ENCODE measurements at places on chromosomes 4 and X.

DNA sequence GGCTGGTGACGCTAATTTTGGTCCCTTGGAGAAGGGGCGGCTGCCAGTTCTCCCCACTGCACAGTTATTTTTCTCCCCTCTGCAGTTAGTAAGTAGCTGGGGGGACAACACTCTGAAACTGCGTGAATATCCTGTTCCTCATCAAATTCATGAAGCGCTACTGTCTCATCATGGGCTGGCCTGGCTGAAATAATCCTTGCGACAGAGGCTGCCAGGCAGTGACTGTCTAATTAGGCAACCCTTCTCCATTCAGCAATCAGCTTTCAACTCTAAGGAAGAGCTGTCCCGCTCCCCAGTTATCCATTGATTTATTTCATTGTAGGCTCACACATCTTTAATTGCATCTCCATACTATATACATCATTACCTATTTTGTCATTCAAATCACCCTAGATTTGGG is 8.2 kb downstream of the SH3TC1 start:
- no peak for DNase-seq
- H3K36me3 ChIP-seq = peaks cover 34% of the 10 kb centered on the region
- no peaks in the 10 kb centered on the region for H3K27me3 ChIP-seq
- H3K27ac ChIP-seq = no peak overlapping the region
- H3K4me3 ChIP-seq = no peak overlapping the region
- H3K4me1 ChIP-seq = peaks cover 64% of the 10 kb centered on the region

- DNase-seq = no peak
- H3K4me3 ChIP-seq = no peak overlapping the region
- no peaks in the 10 kb centered on the region for H3K4me1 ChIP-seq
- H3K36me3 ChIP-seq = no peaks in the 10 kb centered on the region
These were observed 198.9 kb upstream of the ARSJ start for GRCh38 chr4:114178392-114178791.

DNA sequence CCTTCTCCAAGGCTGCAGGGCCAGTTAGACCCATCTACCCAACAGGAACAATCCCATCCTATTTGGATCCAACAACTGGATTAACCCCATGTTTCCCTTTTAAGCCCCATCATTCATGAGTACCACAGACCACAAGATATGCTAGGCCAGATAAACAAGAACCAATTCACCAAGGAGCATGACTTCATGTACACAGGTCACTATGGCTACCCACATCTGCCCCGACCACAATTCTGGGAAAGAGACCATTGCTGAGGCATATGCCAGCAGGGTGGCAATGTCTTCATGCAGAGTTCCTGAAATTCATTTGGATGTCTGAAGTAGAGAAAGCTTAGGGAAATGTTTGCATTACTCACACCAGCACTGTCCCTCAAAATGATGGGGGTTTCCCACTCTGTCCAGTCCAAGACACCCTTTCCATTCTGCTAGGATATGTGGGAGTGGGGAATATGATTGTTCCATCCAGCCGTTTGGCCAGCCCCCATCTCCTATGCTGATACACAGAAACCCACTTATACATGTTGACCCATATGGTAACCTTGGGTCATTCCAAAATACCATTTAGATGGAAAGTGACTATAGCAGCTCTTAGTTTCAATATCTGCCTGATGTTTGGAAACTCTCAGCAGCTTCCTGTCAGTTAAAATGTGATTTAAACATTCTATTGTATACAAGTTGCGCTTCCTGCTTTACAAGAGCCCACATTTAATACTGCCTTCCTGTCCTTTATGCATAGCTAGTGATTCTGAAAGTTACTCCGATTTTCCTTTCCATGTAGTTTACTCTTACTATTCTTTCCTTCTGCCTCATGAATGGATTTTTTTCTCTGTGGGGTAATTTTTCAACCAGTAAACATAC is 129.0 kb downstream of the AMMECR1 start:
- no peak for DNase-seq
- H3K27me3 ChIP-seq = no peaks in the 10 kb centered on the region
- no peaks in the 10 kb centered on the region for H3K4me1 ChIP-seq
- no peak overlapping the region for H3K4me3 ChIP-seq
- H3K36me3 ChIP-seq = peaks cover 2% of the 10 kb centered on the region

DNA sequence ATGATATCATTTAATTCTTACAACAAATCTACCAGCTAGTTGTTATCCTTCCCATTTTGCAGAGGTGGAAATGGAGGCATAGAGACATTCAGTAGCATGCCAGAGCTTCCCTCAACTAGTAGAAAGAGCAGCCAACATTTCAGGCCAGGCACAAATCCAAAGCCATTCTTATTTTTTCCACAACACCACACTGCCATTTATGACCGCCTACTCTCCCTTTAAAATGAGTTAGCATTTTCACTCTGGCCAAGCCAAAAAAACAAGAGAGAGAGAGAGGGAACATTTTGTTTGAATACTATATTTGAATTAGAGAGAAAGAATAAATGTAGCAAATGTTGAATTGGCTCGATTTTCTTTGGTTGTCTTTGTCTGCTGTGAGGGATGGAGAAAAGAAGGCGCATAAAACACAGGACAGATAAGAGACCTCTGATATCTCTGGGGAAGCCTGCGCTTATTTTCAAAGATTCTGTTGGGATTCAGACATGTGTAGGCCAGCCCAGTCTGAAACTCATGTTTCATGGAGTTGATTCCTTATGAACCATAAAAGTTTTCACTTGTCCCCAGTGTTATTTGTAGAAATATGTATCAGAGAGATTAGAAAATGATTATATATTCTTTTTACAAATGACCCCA is 265.7 kb downstream of the RAB28 start:
- H3K36me3 ChIP-seq = no peaks in the 10 kb centered on the region
- no peak for DNase-seq
- H3K27me3 ChIP-seq = no peaks in the 10 kb centered on the region

GRCh38 chr4:88138561-88138960 is 19.9 kb downstream of the ABCG2 start:
- H3K27ac ChIP-seq = no peak overlapping the region
- no peaks in the 10 kb centered on the region for H3K27me3 ChIP-seq
- H3K4me3 ChIP-seq = no peak overlapping the region
- no peak for DNase-seq
- H3K4me1 ChIP-seq = no peaks in the 10 kb centered on the region
- no peaks in the 10 kb centered on the region for H3K36me3 ChIP-seq

- no peaks in the 10 kb centered on the region for H3K36me3 ChIP-seq
- H3K4me3 ChIP-seq = no peak overlapping the region
- no peak overlapping the region for H3K27ac ChIP-seq
- H3K27me3 ChIP-seq = no peaks in the 10 kb centered on the region
These were observed 15.0 kb upstream of the CD99L2 start for GRCh38 chrX:150913511-150913910.

DNA sequence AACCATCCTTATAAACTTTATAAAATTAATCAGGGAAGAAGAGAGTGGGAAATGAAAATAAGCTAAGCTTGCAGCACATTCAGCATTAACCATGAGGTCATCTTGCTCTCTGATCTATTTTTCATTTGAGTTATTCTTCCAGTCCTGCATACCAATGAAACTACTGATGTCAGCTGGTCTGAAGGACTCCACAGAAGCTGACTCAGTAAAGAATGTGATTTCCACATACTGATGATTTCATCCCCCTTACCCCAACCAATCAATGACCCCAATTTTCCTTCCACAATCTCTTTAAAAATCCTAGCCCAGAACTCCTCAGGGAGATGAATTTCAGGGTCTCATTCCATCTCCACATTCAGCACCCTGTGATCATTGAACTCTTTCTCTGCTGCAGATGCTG is 18.8 kb upstream of the DSPP start:
- no peaks in the 10 kb centered on the region for H3K4me1 ChIP-seq
- H3K27me3 ChIP-seq = no peaks in the 10 kb centered on the region
- no peaks in the 10 kb centered on the region for H3K36me3 ChIP-seq
- DNase-seq = no peak
- no peak overlapping the region for H3K4me3 ChIP-seq
- H3K27ac ChIP-seq = no peak overlapping the region

- no peaks in the 10 kb centered on the region for H3K27me3 ChIP-seq
- no peaks in the 10 kb centered on the region for H3K4me1 ChIP-seq
- no peaks in the 10 kb centered on the region for H3K36me3 ChIP-seq
- H3K4me3 ChIP-seq = no peak overlapping the region
- DNase-seq = peak; percentile 4
These were observed 106.2 kb upstream of the PTCHD1 start for GRCh38 chrX:23228454-23228853.

DNA sequence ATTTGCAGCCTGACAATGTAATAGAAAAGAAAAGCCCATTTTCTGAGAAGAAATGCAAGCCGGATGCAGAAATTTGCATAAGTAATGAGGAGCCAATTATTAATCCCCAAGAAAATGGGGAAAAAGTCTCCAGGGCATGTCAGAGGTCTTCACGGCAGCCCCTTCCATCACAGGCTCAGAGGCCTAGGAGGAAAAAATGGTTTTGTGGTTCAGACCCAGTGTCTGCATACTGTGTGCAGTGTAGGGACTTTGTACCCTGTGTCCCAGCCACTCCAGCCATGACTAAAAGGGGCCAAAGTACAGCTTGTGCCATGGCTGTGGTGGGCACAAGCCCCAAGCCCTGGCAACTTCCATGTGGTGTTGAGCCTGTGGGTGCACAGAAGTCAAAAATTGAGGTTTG is 92.2 kb downstream of the SH3BGRL start:
- H3K4me1 ChIP-seq = no peaks in the 10 kb centered on the region
- no peak overlapping the region for H3K27ac ChIP-seq
- H3K27me3 ChIP-seq = no peaks in the 10 kb centered on the region
- H3K36me3 ChIP-seq = peaks cover 13% of the 10 kb centered on the region

- no peaks in the 10 kb centered on the region for H3K4me1 ChIP-seq
- no peak overlapping the region for H3K27ac ChIP-seq
- H3K36me3 ChIP-seq = no peaks in the 10 kb centered on the region
- no peak for DNase-seq
- H3K4me3 ChIP-seq = no peak overlapping the region
These were observed 214.5 kb downstream of the NAF1 start for GRCh38 chr4:162952232-162952631.

DNA sequence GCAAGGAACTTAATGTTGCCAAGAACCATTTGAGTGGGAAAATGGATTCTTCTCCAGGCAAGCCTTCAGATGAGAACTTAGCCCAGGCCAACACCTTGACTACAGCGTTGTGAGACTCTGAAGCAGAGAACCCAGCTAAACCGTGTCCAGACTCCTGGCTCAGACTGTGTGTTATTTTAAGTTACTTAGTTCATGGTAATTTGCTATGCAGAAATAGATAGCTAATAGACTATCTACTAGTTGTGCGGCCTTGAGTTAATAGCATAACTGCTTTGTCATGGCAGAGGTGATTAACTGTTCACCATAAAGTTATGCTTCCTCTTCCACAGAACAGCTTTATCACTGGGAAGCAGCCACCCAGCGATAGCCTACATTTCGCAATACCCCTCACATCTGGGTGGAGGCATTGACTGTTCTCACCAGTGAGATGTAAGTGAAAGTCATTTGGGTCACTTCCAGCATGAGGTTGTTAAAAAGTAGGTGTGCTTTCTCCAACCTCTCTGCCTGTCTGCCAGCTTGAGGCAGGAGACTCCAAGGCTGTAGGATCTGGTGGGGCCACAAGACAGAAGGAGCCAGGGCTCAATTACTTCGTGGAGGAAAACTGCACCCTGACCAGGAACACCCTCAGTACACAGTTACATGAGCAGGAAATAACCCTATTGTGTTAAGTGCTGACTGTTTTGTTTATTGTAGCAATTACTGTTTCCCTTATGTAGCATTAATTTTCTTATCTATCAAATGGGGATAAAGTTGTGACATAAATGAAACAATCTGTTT is 94.2 kb downstream of the GPAT3 start:
- peak; percentile 99 for DNase-seq
- no peaks in the 10 kb centered on the region for H3K36me3 ChIP-seq
- peaks cover 29% of the 10 kb centered on the region for H3K4me1 ChIP-seq
- no peak overlapping the region for H3K27ac ChIP-seq
- peak overlapping the region; percentile 17 for H3K4me3 ChIP-seq
- H3K27me3 ChIP-seq = no peaks in the 10 kb centered on the region
